ELR (cell line): ENCODE measurements at places on chromosomes 6 and 20.

DNA sequence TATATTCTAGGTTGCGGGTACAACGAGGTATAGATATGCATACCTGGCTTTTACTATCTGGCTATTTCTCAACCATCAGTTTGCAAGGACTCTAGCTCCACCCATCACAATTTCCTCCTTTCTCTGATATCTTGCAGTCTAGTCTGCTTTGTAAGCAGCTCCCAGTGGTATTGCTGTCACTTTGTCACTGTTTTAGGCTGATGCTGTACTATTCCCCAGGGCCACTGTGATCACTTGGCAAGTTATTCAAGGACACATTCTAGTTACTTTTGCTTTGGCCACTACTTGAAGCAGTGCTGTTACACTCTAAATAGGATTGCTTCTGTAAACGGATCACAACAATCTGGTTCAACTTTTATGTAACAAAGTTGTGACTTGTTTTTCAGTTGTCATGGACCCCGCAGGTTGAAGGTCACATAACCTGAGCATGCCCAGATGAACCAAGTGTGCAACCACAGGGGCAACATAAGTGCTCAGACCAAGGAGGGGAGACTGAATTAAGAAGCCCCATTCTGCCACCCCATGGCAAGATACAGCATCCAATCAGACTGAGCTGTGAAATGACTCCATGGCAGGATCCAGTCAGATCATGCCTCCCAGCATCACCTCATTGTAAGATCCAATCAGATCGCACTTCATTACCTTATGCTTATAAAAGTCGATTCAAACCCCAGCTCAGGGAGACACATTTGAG is 588.4 kb upstream of the CITED2 start:
- DNase-seq = no peak

DNA sequence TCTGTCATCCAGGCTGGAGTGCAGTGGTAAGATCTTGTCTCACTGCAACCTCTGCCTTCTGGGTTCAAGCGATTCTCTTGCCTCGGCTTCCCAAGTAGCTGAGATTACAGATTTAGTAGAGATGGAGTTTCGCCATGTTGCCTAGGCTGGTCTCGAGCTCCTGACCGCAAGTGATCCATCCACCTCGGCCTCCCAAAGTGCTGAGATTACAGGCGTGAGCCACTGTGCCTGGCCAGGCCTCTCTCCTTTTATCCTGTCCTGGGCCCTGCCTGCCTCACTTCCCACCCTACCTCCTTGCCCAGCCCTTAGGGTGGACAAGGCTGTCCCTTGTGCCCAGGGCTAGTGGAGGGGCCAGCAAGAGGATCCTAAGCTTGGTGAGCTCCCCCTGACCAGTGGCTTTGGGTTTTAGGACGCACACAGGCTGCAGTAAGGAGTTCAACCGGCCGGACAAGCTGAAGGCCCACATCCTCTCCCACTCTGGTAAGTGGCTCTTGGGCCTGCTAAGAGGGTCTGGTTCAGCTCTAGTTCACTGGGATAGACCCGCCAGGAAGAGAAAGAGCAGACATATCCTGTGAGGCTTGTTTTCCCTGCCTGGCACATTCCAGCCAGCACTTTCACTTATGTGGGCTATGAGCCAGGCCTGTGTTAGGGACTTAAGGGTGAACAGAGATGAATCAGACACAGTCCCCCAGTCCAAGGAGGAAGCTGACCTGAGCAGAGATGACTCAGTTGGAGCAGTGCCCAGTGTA is 21.9 kb upstream of the CHMP4B start:
- DNase-seq = peak; percentile 100

- no peak for DNase-seq
These were observed 371.1 kb downstream of the FARS2 start for GRCh38 chr6:5632348-5632935.

DNA sequence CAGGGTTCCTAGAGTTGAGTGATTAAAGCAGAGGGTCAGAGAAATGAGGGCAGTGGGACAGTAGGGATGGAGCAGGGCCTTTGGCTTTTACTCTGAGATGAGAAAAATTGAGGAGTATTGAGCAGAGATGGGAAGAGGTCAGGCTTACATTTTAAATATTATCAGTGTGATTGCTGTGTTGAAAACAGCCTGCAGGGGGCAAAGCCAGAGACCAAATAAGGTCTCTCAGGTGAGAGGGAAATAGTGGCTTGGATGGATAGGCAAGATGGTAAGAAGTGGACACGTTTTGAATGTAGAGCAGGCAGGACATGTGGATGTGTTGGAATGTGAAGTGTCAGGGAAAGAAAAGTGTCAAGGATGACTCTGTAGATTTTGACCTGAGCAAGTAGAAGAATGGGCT is 105.0 kb upstream of the MAP3K7 start:
- peak; percentile 2 for DNase-seq

DNA sequence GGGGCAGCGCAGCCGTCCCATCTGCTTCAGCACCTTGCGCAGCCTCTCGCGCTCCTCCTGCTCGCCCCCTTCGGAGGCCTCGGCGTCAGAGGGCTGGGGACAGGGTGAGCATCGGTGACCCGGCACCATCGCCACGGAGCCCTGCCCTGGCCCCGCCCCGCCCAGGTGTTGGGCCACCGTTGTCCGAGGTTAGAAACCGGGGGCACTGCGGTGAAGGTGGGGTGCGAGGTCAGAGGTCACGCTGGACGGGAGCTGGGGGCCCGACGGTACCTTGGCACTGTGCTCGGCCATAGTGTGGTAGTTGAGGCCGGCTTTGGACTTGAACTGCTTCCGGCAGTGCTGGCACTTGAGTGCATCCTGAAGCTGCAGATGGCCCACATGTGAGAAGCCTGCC is 6.4 kb downstream of the ZNF512B start:
- no peak for DNase-seq
